Activated gamma-delta T cell treated with Interleukin-2 at 50 U/mL for 16 hours (primary cell): ENCODE measurements at places on chromosomes 12 and 14.

- DNase-seq, result no peak
Observed at GRCh38 chr12:114628199-114628598, 55.8 kb downstream of the TBX3 start.

GRCh38 chr12:114691763-114692185 lies 7.8 kb upstream of the TBX3 start:
- DNase-seq, result no peak

- DNase-seq, result peak; percentile 69
Observed at GRCh38 chr12:119938049-119938667, 50.9 kb upstream of the BICDL1 start.

DNA sequence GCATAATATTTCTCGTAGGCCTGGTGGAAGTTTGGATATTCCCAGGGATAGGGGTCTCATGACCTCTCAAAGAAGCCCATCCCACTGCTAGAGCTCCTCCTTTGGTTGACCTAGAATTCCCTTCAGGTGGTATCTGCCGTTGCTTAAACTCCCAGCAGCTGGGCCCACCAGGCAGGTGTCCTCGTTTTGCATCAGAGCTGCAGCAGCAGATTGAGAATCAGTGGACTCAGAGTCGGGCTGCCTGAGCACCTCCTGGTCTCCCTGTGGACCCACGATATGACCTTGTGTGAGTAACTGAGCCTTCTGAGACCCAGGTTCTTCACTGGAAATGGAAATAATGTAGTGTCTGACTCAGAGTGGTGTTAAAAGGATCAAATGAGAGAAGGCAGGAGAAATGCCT lies 132.7 kb downstream of the PAPOLA start:
- no peak for DNase-seq

GRCh38 chr14:101992708-101993107 lies 28.3 kb downstream of the DYNC1H1 start:
- no peak for DNase-seq

DNA sequence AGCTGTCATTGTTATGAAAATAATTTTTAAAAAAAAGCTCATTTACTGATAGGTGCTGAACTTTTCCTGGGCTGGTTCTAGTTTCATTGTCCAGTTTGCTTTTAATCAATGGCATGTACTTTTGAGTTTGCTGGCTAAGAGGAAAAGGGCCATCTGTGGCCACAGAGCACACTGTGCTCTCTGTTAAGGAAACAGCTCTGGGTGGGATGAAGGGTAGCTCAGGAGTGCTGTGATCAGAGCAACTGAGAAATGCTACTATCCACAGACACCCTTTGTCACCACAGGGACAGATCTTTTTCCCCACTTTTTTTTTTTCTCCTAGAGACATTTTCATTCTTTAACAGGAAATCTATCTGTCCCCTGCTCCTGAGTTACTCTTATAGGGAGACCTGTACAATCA lies 387.1 kb upstream of the PRICKLE1 start:
- DNase-seq, result no peak

DNA sequence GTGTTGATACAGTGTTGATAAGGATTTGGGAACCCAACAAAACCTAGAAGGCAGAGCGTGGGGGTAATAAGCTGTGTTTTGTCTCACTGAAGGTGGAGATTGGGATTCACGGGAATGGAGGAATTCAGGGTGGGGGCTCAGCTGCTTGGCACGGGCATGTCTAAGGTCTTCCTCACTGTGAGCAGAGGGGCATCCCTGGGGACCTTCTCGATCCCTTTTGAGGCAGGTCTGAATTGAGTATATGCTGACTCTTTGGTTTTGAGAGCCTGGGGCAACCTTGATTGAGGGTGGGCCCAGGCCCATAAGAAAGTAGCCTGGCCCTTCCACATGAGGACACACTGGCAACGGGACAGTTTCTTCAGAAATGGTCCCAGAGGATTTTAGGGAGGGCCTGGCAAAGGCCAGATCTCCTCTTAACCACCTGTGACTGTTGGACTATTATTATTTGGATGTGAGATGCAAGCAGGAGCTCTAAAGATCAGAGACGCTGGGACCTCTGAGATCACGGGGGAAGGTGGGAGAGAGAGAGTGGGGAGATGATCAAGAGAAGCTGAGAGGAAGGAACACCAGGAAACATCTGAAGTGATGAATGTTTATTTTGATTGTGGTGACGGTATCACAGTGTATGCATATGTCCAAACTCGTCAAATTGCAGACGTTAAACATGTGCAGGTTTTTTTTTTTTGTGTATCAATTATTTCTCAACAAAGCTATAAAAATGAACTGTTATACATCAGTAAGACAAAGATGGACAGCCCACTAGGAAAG lies 48.4 kb downstream of the SMIM41 start:
- no peak for DNase-seq

DNA sequence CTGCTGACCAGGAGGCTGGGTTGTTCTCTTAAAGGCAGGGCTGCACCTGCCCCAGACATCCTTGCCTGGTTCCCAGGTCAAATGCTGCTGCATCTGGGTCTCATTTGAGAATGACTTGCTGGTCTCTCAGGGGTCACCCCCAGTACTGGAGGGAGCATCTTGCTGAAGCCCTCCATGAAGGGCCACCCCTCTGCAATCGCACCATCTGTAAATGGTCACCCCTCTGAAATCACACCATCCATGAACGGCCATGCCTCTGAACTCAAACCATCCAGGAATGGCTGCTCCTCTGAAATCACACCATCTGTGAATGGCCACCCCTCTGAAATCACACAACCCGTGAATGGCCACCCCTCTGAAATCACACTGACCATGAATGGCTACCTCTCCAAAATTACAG lies 7.3 kb upstream of the SERPINA6 start:
- no peak for DNase-seq

DNA sequence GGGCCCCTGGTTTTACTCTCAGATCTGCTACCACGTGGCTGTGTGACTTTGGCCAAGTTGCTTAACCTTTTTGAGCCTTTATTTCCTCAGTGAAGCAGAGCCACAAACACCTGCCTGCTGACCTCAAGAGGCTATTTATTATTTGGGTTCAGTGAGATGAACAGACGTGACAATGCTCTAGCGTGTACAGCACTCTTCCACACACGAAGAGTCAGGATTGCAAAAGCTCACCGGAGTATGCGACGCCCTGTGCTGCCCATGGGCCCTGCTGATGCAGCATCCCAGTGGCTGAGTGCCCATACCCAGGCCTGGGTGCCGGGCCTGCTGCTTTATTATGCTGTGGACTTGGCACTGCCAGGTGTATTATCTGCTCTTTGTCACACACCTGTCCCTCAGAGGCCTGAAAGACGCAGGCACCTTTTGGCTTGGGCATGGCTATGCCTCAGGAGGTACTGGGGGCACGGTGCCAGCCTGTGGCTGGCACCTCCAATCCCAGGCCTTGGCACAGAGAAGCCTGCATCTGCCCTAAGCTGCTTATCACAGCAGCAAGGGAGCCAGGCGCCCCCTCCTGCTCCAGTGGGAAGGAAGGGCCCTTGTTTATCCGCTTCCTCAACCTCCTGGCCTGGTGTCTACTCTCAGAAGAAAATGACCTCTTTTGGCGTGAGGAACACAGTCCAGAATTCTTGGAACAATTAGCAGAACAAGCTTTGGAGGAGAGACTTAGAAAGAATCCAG lies 22.3 kb upstream of the TC2N start:
- no peak for DNase-seq

GRCh38 chr14:104292084-104292970 lies 153.9 kb downstream of the KIF26A start:
- no peak for DNase-seq

DNA sequence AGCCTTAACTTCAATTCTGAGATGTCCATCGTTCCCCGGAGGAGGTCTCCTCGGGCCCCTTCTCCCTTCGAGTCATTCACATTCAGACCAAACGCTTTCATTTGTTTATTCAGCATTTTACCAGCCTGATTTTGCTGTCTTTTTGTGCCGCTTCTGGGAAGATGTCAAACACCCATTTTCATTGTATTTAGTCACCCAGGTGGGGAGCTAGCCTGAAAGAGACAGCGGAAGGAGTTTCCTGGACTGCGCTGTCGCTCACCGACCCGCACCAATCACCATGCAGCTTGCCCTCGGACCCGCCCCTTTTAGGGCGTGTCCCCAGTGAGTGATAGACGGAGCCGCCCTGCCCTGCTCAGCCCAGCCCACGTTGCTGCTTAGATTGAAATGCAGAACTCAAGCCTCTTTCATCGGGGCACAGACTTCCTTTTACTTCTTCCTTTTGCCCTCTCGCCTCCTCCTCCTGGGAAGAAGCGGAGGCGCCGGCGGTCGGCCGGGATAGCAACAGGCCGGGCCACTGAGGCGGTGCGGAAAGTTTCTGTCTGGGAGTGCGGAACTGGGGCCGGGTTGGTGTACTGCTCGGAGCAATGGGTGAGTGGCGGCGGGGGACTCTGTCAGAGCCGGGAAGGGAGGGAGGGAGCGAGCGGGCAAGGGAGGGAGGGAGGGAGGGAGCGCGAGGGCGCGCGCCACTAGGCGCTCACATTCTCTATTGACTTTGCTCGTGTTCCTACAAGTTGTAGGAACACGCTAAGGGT lies at the start of gene PAX9:
Gene PAX9, plus strand, starts transcription at position 355 of the 752 bp plus-strand sequence. Its CDS starts 230 bp downstream, at position 585.
- no peak for DNase-seq

DNA sequence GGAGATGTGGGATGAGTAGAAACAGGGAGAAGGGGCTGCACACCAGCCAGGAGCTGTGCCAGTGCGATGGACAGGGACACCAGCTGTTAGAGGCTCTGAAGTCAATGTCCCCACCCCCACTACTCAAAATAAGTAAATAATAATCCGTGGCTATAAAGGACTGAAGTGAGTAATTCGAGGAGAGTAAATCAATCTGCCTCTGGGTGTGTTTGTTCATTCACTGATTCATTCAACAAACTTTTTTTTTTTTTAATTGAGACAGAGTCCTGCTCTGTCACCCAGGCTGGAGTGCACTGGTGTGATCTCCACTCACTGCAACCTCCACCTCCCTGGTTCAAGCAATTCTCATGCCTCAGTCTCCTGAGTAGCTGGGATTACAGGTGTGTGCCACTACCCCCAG lies 363.6 kb downstream of the TMEM132D start:
- DNase-seq, result no peak

DNA sequence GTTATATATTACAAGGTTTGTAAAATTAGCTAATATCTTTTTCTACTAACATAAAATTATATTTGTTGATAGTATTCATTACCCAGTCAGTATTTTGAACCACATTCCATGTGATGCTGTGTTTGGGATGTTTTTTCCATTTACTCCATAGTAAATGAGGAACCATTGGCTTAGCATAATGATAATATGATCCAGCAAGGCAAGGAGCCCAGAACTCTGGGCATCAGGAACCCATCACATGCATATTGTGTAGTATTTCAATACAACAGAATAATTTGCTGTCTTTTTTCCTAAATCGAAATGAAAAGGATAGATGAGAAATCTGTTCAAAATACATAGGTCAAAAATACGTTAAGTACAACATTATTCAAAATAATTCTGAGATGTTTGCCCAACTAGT lies 48.7 kb upstream of the GARIN2 start:
- no peak for DNase-seq

- DNase-seq, result no peak
Observed at GRCh38 chr12:24244231-24244630, 294.8 kb upstream of the SOX5 start.

DNA sequence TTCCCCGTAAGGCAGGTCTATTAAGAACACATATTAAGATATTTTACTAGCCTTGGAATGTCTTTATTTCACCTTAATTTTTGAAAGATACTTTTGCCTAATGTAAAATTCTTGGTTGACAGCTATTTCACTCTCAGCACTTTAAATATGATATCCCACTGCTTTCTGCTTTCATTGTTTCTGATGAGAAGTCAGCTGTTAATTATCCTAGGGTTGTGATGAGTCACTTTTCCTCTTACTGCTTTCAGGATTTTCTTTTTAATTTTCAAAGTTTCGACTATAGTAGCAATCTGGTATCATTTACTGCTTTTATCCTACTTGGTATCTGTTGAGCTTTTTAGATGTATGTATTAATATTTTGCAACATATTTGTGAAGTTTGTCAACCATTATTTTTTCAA lies 578.9 kb upstream of the ATP2B1 start:
- DNase-seq, result no peak

DNA sequence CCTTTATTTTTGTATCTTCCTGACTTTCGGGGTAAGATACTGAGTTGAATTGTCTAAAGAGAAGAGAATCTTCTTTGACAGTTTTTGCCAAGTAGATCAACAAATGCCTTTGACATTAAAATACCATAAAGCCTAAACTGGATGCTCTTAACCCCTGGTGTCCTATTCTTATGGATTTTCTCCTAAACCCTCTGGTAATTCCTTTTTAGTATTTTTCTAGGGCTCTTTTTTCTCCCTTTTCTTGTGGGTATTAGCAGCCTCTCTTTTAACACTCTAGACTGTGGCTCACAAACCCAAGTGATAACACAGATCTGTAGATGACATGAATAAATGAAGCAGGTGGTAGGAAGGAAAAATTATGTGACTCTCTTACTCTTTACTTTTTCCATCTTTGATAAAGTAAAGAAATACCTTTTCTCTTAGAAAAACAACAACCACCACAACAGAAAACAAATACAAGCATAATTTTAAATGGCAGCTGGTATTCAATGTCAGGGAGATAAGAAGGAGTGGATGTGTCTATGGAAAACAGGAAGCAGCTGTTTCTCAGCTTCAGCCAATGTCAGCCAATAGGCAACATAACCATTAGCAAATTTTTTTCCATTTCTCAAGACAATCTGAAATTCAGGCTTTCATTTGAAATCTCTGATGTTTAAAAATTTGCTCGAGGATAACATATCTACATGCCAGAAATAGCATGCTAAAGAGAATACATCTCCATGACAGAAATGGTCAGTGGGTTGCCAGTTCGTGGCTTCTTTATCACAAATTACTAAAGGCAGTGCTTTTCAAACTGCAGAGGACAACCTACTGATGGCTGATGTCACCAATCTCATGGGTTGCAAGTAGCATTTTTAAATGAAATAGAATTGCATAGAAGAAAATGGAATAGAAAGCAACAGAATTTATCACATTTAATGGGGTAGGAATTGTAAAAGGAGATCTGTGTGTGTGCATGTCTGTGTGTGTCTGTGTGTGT lies 123.1 kb upstream of the KRR1 start:
- DNase-seq, result no peak

- peak; percentile 22 for DNase-seq
Observed at GRCh38 chr12:3972576-3972975, 99.4 kb upstream of the PARP11 start.

GRCh38 chr12:116241157-116241759 lies 36.2 kb downstream of the MED13L start:
- no peak for DNase-seq

- no peak for DNase-seq
Observed at GRCh38 chr12:89946518-89947135, 238.0 kb upstream of the ATP2B1 start.

DNA sequence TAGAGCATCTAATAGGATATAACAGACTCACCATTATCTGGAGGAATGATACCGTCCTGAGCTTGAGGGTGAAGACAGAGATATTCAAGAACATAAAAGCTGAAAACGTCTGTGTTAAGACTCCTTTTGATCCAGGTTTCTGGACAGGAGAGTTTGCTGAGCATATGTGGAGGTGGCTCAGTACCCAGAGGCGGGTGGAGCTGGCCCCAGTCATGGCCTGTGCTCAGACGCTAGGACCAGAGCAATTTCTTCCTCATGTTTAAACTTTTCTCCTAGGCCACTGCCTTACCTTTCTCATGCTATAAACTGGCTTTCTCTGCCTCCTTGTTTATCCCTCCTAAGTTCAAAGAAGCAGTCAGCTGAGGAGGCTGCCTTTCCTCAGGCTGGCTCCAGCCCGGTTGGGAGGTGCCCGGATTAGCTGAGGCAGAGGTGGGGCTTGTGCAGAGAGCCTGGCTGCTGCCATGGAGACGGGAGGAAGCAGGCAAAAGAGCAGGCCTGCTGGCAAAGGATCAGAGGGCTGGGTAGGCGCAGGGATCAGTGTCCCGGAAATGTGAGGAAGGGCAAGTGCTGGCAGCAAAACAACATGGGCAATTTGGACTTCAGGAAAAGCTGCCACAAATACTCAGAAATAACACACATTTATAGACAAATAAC lies 13.7 kb downstream of the COA8 start:
- no peak for DNase-seq

GRCh38 chr14:35825968-35826217 lies 245 bp upstream of the BRMS1L start:
- DNase-seq, result no peak
